ENCODE measurements at places on chromosomes 12 and 14.

GRCh38 chr14:95535226-95536021 is 574 bp downstream of the GLRX5 start:
- DNase-seq: no peak

GRCh38 chr12:92065639-92066038 is 80.0 kb downstream of the BTG1 start:
- no peak for DNase-seq

DNA sequence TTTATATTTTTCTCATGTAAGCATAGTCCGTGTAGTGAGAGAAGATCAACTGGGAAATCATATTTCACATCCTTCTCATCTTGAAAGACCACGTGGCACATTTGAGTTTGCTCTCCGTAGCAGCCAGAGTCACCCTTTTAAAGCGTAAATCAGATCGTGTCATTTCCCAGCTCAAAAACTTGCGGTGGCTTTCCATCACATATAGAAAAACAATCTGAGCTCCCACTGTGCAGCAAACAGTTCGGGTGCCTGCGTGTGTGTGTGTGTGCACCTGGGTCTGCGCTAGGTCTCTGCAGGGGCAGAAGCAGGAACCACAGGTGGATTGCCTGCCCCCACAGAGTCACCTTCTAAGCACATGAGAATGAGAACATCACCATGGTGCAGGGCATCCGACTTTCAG is 338.2 kb downstream of the TRHDE start:
- DNase-seq: no peak

- no peak for DNase-seq
These were observed 29.0 kb downstream of the TTLL5 start for GRCh38 chr14:75690010-75690409.

DNA sequence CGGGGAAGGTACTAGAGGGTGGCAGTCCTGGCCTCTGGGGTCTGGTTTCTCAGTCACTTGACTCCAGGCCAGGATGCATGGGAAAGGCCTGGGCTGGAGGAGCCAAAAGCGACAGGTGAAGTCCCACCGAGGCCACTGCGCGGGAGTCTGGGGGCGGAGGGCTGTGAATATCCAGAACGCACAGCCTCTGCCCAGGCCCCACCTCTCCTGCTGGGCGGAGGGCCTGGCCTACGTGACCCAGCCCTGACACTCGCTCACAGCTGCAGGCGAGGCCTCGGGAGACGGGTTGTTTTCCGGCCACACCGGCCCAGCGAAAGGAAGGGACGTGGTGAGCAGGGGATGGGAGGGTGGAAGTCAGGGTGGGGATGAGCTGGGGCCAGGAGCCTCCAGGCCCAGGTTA is 91.2 kb downstream of the RFLNA start:
- DNase-seq: no peak

GRCh38 chr12:19129486-19130223 is at the start of gene PLEKHA5:
Gene PLEKHA5, plus strand, starts transcription at chr12:19129733. Its CDS starts 67 bp downstream, at chr12:19129800.
- DNase-seq: peak; percentile 1

Data from activated T-cell treated with anti-CD3 and anti-CD28 coated beads for 1 hour (primary cell).